Chondrocyte (in vitro differentiated cells): ENCODE measurements at places on chromosomes 4 and X.

- DNase-seq = no peak
Measured at GRCh38 chr4:25821899-25822298, 40.9 kb downstream of the SEL1L3 start.

DNA sequence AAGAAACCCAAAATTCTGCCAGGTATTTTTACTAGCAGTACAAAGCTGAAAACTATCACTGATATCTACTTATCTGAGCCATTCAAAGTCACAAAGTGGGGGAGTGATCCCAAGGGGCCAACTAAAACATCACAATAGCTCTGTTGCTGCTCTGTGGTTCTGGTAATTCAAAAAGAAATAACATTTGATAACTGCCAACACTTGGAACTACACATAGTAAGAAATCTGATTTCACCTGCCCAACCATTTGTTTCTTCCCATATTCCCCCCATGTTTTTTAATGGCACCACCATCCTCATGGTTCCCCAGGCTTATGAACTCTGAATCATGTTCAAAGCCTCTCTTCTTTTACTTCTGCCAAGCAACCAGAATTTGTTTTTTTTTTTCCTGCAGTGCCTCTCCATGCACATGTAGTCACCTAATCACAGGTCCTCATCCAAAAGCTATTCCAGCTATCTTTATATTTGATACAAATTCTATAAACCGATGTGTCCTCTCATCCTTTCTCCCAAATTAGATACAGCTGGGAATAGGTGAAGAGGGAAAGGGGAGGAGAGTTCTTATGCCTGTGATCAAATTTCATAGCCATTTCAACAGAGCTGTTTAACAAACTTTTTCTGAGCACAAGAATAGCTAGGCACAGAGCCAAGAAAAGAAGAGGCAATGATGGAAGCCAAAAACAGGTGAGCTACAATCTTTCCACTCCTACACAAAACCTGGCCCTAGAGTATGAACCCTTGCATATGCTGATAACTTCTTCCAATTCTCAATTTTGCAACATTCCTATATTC is 7.7 kb downstream of the AMMECR1 start:
- DNase-seq = no peak

DNA sequence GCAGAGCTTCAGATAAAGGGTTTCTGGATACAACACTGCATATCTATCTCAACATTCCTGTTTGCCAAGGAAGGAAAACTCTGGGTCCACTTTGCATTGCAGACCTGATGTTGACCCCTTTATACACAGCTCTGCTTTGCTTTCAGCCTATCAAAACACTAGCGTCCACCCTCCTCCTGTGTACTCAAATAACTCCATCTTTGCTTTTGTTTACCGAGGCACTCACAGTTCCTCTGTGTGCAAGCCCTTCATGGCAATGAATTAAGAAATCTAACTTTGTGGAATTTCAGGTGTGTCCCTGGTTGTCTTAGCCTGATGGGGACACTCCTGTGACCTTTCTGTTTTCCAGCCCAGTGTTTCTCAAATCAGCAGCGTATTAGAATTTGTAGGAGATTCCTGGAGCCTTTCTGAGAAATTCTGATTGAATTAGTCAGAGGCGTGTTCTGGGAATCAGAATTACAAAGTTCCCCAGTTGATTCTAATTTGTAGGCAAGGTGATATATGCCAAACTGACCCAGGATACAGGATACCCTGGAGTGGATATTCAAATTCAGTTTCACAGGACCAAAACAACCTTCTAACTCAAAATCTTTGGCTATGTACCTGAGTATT is 68.6 kb downstream of the DTHD1 start:
- DNase-seq = no peak

GRCh38 chr4:2792711-2793585 is at the start of gene SH3BP2:
SH3BP2 (plus strand) TSS chr4:2793085; CDS start chr4:2820618, 27,533 bp downstream.
- peak; percentile 79 for DNase-seq

- DNase-seq = no peak
Measured at GRCh38 chrX:47578692-47579091, 3.5 kb upstream of the TIMP1 start.

DNA sequence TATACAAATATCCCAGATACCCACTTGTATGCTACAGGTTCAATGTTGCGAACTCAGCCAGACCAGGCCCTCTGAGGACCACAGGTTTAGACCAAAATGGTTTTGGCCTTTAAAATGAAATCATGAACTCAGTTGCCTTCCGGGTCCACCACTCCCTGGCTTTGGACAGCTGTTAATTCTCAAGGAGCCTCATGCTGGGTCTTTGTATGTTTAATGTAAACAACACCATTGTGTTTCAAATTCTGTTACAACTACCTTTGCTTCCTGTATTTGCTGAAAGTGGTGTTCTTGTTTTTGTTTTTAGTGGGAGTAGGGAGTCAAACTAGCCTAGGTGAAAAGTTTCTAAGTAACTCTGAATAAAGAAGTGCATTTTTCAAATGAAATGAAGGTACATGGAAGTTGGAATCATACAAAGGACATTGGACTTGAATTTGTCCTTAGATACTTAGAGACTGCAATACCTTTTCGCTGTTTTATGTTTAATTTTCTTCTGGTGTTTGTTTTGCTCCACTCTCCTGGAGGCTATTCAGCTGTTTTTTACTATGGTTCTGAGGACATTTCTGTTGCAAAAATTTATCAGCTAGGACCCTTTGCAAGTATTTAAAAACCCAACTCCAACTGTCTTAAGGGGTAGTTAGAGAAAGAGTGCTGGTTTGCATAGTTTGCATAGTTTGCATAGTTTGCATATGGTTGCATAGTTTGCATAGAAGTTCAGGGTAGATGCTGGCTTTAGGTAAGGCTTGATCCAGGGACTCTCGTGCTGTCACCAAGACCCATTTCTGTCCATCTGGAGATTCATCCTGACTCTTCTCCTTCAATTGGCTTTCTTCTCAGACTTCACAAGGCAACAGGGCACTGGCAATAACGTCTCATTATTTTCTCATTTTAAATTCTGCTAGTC is 70.1 kb downstream of the MID1IP1 start:
- no peak for DNase-seq

GRCh38 chrX:134599184-134599914 is 58.9 kb downstream of the PLAC1 start:
- DNase-seq = no peak

- DNase-seq = no peak
Measured at GRCh38 chr4:26105337-26105736, 191.3 kb downstream of the SMIM20 start.

- no peak for DNase-seq
Measured at GRCh38 chr4:14646831-14647230, 355.4 kb upstream of the CPEB2 start.

DNA sequence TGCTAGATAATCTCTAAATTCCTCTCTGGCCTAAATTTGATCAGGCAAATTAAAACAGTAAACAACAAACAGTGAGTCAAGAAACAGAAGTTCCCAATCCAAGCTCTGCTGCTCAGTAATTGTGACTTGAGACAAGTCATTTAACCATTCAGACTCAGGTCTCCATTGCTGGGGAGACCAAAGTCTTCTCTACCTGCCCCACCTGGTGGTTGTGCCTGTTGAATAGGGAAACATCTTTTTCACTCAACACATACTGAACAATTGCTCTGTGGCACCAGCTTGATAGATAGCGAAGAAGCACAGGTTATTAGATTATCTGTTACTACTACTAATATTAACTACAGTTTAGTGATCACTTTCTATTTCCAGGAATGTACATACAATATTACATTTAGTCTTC is 112.1 kb upstream of the EOLA2 start:
- DNase-seq = no peak

DNA sequence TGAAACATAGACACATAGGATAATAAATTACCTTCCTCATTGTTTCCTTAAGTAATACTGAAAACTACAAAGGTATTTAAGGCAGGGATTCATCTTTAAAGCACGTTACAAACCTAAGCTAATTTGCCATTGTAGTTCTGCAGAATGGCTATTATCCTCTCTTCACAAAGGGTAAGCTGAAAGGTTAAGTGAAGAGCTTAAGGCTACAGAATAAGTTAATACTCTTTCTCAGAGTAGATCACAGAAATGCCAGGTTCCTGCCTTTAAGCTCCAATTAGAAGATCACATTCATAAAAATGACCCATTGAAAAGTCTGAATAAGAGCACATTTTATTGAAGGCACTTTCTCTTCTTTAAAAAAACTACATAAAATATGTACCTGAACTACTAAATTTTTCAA is 42.1 kb upstream of the PRDM5 start:
- DNase-seq = no peak

DNA sequence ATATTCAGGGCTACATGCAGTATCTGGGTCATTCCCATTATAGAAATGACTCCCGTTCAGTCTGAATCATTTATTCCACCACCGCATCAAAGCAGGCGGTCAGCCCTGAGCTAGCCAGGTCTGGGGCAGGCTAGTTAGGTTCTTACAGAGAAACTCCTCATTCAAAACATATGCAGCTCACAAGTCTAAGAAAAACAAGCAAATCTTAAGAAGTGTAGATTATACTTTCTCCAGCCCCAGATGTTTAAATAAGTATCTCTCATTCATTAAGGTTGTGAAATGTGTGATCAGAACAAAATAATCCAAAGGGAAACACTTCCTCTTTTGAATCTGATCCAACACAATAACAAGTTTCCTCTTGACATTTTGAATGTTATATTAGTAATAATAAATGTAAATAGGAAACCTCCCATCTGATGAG is 441.9 kb downstream of the INPP4B start:
- DNase-seq = no peak

- DNase-seq = no peak
Measured at GRCh38 chrX:82141942-82142341, 940.0 kb downstream of the SH3BGRL start.

GRCh38 chr4:88573995-88574394 is 18.3 kb upstream of the HERC3 start:
- no peak for DNase-seq

DNA sequence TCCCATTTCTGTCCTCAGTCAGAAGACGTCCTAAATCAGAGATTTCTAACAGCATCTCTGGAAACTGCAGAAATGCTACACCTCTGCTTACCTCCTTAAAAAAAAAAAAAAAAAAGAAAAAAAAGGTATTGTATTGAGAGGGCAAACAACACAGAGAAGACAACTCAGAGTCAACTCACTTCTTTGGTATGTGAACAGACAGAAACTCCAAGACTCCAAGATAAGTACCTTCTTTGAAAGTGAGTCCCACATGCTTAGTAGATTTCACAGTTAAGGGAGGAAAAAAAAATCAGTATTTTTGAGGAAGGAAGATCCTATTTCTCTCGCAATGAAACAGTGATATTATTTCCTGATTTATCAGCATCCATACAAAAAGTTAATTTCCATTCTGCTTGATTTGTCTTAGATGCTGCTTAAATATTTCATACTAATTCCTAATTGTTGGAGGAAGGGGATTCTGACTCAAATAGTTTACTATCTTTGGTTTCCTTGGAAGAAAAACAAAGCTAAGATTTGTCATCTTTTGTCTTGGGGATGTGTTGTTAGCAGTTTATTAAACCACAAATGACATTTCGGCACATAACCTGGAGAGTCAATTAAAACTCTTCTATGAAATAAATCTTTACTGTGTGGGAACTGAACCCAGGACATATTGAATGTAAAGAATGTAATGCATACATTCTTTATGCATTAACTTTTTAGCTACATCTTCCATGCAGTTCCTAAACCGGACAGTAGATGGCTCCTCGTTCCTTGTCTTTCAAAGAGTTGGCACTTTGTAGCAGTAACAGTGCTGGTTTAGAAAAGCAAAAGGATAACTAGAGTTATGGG is 4.7 kb downstream of the RASGEF1B start:
- DNase-seq = no peak

GRCh38 chr4:42282081-42282901 is 115.0 kb upstream of the SHISA3 start:
- DNase-seq = no peak

DNA sequence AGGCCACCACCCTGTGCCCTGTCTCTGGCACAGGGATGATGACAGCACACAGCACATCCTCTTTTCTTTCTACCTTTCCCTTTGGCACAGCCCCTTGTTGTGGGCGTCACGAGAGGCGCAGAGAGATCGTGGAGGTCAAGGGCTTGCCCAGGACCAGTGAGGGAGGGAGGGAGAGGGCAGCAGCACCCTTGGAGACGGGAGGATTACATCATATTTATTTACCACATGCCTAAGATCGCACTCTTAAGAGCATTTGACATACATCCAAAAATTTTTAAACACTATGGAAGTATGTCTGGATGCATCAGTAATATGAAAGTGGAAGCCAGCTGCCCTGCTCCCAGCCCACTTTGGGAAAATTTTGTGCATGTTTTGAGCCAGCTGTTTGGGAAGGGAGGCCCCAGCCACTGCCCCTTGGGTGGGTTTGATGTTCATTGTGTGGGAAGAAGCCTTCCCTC is 12.7 kb downstream of the WFS1 start:
- DNase-seq = no peak

- DNase-seq = no peak
Measured at GRCh38 chr4:16663307-16663706, 235.1 kb downstream of the LDB2 start.

- no peak for DNase-seq
Measured at GRCh38 chr4:106717091-106717490, 319.0 kb downstream of the DKK2 start.

DNA sequence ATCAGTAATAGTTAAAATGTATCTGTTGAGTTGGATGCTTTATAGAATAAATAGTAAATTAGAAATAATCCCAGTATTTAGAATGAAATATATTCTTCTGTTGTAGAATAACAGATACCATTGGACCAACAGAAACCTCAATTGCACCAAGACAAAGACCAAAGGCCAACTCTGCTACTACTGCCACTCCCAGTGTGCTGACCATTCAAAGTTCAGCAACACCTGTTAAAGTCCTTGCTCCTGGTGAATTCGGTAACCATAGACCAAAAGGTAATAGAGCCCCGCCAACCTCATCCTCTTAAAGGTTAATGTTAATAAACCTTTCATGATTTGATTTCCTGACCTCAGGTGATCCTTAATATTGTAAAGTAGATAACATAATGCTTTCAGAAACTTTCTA is 73.8 kb downstream of the PAQR3 start:
- no peak for DNase-seq
